Left lung (tissue), 14 donors: ENCODE measurements at places on chromosomes 12 and 14. TPM values are rescaled to one million over a fixed set of nuclear protein-coding genes. Genes with fewer than 3 reads are reported as not detected.
A peak's percentile ranks its signal among the peaks of the same experiment; 100 is the strongest.

LTB4R2 gene
- 4.5 TPM for total RNA-seq

KRT2 gene
- not detected for total RNA-seq

GRCh38 chr12:7555752-7556151, 52.2 kb upstream of the CD163 start:
- H3K36me3 ChIP-seq: no peaks in the 10 kb centered on the region
- H3K4me1 ChIP-seq: no peaks in the 10 kb centered on the region
- peak overlapping the region; percentile 46 for H3K27ac ChIP-seq
- H3K4me3 ChIP-seq: no peak overlapping the region

DNA sequence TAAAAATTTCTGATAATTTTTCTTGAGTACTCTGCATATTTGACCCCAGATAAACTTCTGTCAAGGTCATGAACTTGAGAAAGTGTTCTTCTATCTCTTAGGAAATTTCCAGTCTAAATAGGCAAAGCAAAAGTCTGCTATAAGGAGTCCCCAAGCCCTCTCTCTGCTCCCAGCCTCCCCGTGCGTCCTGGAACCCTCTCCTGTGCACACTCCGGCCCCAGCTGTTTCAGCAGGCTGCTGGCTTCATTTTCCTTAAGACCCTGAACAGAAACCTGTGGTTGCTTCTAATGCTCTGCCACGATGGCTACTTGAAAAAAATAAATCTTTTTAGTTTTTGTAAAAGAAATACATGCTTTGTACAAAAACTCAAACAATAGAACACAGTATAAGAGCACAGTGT, 14.7 kb downstream of the KRT2 start:
- no peaks in the 10 kb centered on the region for H3K27me3 ChIP-seq
- H3K36me3 ChIP-seq: no peaks in the 10 kb centered on the region
- DNase-seq: no peak

KRT1 gene
- total RNA-seq: 0.64 TPM

GDF11 gene
- total RNA-seq: 7.6 TPM

FLRT2 gene
- total RNA-seq: 24.3 TPM

GLS2 gene
- 3.0 TPM for total RNA-seq

DNA sequence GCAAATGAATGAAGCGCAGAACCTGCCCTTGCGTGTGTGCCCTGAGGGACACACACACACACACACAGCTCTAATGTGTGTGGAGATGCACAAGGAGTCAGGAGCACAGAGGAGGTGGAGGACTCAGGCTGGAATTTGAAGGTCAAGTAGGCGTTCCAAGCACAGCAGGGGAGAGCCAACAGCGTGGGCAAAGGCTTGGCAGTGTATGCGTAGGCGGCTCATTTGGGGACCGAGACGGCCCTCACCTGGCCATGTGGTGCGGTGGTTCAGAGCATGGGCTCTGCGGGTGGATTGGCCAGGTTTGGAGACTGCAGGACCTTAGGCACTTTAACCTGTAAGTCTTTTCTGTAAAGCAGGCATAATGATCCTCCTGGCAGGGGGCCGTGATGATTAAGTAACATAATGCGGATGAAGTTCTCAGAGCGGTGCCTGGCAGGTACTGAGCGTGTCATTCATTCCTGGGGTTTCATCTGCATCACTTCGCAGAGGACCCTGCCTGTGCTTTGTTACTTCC, 69.5 kb upstream of the SLC24A4 start:
- peaks cover 55% of the 10 kb centered on the region for H3K27me3 ChIP-seq
- no peaks in the 10 kb centered on the region for H3K36me3 ChIP-seq
- H3K4me3 ChIP-seq: no peak overlapping the region

KSR2 gene
- 1.4 TPM for total RNA-seq

DBX2 gene
- not detected for total RNA-seq

- peaks cover 25% of the 10 kb centered on the region for H3K4me1 ChIP-seq
- H3K4me3 ChIP-seq: no peak overlapping the region
- H3K27ac ChIP-seq: peak overlapping the region; percentile 50
- peaks cover 8% of the 10 kb centered on the region for H3K36me3 ChIP-seq
- H3K27me3 ChIP-seq: no peaks in the 10 kb centered on the region
These were observed 58.6 kb downstream of the SLC38A1 start for GRCh38 chr12:46209914-46210872.

DNA sequence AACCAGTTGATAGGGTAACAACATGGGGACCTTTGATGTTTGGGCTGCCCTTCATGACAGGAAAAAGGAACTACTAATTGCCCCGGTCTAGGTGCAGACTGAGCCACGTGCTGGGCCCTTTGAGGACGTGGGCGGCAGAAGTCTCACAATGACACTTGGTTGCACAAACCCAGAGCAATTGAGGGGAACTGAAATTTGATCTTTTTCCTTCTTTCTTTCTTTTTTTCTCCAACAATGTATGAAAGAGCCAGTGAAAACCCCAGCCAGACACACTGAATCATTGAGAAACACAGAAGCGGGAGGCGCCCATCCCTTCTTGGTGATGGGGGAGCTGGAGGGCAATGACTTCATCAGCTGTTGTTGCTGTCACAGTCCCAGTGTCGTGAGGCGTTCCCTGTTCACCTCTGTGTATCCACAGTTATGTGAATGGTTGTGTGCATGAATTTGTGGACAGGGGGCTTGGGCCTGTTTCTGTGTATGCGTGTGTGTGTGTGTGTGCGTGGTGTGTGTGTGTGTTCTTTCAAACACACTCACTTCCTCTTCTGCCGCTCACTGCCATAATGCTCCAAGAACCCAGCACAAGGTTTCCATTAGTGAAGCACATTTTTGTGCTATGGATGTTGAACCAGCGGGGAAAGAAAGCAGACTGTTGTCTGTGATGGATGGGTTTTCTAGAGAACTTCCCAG, 137.5 kb upstream of the CCND2 start:
- H3K27me3 ChIP-seq: no peaks in the 10 kb centered on the region
- no peaks in the 10 kb centered on the region for H3K36me3 ChIP-seq
- H3K4me1 ChIP-seq: no peaks in the 10 kb centered on the region

ADAMTS20 gene
- not detected for total RNA-seq

PLEK2 gene
- 4.2 TPM for total RNA-seq

DNA sequence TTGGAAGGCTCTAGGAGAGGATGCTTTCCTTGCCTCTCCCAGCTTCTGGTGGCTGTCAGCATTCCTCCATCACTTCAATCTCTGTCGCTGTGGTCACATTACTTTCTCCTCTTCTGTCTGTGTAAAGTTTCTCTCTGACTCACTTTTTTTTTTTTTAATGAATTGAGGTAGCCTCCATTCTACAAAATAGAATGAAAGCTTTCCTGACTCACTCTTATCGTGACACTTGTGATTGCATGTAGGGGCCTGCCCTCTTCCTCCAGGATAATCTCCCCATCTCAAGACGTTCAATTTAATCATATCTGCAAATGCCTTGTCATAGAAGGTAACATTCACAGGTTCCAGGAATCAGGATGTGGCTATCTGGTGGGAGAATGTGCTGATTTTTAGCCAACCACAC, 153.5 kb upstream of the HMGA2 start:
- no peaks in the 10 kb centered on the region for H3K36me3 ChIP-seq
- DNase-seq: no peak
- H3K4me1 ChIP-seq: no peaks in the 10 kb centered on the region
- peaks cover 8% of the 10 kb centered on the region for H3K27me3 ChIP-seq
- no peak overlapping the region for H3K4me3 ChIP-seq

FGD4 gene
- 38.9 TPM for total RNA-seq

- H3K4me1 ChIP-seq: no peaks in the 10 kb centered on the region
- DNase-seq: no peak
- H3K36me3 ChIP-seq: peaks cover 36% of the 10 kb centered on the region
- H3K4me3 ChIP-seq: no peak overlapping the region
- no peak overlapping the region for H3K27ac ChIP-seq
These were observed 100.8 kb downstream of the USP15 start for GRCh38 chr12:62361048-62361447.

NFE2 gene
- total RNA-seq: 2.9 TPM

IL23A gene
- 0.73 TPM for total RNA-seq

DNA sequence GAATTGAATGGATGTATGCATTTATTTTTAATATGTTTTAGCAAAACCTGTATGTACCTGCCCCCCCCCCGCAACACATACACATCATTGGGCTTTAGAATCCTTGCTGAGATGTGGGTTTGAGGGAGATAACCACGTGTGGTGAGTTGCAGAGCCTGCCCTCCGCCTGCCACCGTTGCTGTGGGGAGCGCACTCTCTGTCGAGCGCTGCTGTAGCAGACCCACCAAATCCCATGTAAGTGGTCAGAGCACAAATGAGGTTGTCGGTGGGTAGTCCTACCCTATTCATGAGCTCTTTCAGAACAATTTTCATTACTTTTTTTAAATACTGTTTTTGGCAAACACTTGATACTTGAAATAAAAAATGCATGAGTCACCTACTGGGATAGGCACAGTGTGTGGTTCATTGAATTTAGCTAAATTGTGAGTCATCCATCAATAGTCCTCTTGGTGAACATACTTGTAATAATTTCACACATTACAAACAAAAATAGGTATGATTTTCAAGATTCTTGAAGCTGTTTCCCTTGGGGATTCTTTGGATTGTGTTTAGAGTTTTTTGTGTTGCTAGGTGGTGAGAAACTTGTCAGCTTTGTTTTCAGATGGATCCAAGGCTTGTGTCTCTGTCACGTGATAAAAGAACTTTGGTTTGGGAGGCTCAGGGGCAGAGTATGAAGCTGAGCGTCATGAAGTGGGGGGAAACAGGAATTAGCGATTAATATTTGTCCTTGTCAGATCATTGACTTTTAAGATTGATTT, 107.6 kb downstream of the PTCSC3 start:
- H3K27ac ChIP-seq: peak overlapping the region; percentile 51
- no peak for DNase-seq

DNA sequence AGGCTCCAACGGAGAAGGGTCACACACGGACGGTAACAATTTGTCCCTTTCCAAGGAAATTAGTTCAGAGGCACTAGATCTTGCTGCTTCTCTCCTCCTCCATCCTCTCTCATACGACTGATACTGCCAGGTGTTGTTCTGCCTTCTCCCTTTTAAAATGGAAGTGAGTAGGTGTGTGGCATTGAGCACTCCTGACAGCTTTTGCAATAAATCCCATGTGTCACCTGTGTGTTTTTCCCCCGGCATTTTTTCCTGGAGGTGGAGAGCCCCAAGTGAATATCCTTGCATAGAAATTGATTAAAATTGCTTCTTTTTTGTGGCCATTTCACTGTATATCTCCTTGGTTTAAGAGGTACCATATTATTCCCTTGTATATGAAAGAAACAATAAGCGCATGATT, 26.2 kb upstream of the AKAP5 start:
- DNase-seq: no peak
- H3K4me3 ChIP-seq: no peak overlapping the region
- H3K36me3 ChIP-seq: no peaks in the 10 kb centered on the region
- peak overlapping the region; percentile 73 for H3K27ac ChIP-seq

DNA sequence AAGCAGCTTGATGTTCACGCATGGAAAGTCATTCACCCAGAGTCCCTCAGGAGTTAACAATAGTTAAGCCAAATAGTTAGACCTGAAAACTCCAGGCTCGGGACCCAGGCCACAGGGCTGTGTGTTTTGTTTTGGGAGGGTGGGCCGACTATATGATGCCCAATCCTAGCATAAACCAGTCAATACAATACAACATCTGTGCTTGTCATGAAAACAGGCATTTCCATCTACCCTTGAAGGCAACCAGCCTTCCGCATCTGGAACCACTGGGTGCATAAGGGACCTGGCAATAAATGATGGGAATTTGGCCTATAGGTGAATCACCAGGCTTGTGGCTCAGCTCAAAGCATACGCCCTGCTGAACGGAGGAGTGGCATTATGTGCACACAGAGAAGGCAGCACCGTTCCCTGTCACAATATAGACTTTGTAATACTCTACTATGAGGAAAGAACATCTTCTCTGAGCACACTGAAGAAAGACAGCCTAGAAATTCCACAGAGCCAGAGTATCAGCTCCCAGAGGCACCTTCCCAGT, 91.0 kb upstream of the FOXN3 start:
- no peaks in the 10 kb centered on the region for H3K4me1 ChIP-seq
- no peaks in the 10 kb centered on the region for H3K27me3 ChIP-seq
- no peaks in the 10 kb centered on the region for H3K36me3 ChIP-seq
- H3K4me3 ChIP-seq: no peak overlapping the region
- no peak overlapping the region for H3K27ac ChIP-seq
- no peak for DNase-seq

MIPOL1 gene
- total RNA-seq: 12.5 TPM
